ENCODE measurements at places on chromosomes 7 and 10.

- no peak for DNase-seq
Observed at GRCh38 chr10:97836446-97836845, 13.2 kb upstream of the GOLGA7B start.

GRCh38 chr7:92108821-92109220 is 25.5 kb downstream of the CYP51A1 start:
- no peak for DNase-seq

DNA sequence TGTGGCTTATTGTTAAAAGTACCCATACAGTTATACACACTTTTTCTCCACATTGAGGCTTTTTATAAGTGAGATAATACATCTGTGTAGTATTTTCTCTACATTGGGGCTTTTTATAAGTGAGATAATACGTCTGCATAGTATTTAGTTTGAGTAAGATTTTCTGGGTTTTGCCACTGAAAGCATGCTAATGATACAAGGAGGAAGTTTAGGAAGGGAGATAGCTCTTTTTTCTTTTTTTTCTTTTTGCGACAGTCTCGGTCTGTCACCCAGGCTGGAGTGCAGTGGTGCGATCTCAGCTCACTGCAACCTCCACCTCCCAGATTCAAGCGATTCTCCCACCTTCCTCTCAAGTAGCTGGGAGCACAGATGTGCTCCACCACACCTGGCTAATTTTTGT is 13.3 kb downstream of the FAM107B start:
- DNase-seq: no peak

- no peak for DNase-seq
Observed at GRCh38 chr7:27198871-27199801, 755 bp downstream of the HOXA13 start.

- no peak for DNase-seq
Observed at GRCh38 chr7:47757921-47758411, 176.1 kb upstream of the TNS3 start.

DNA sequence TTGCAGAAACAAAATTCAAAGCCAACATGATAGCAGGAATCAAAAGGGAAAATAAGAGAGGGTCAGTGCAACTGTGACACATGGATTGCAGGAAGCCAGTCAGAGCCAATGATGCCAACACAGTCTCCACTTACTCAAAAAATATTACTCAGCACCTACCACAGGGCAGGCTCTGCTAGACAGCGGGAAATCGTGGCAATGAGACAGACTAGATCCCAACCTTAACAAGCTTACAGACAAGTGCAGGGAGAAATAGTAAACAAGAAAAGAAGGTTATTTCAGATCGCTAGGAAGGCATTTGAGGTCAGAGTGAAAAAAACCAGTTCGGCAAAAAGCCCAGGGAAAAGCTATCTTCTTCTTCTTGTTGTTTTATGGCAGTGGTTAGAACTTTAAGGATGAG is 45.2 kb upstream of the NPFFR1 start:
- DNase-seq: no peak

DNA sequence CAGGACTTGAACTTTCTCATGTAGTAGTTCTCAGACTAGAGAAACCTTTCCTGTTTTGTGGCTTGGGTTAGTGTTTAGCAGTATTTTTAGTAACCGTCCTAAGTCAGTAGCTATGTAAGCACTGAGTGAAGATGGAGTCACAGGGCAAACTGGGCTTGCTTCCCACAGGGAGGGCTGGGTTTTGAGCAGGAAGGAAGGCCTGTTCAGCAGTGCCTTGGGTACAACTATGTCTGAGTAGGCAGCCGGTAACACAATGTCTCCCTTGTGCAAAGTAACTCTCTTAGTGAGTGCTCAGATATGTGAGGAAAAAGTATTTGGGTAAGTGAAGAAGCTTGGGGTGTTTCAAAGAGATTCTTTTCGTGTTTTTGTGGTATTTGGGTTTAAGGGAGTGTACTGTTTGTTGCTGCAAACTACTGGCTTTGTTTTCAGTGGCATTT is 96.4 kb downstream of the CCSER2 start:
- DNase-seq: no peak

DNA sequence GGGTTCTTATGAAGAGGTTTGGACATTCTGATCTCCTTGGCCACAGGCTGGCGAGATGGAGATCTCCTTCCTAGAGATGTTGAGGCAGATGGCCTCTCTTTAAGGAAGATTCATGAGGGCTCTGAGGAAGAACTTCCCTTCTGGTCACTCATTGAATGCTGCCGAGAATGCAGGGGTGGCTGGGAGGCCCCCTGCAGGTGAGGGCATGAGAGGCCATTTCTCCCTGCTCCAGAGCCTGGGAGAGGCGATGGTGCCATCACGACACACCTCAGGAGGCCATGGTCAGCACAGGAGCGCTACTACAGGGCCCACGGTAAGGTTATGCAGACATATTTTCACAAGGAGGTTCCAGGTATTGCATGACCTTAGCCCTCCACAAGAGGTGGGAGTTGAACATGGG is 40.2 kb downstream of the CXCL12 start:
- DNase-seq: no peak

DNA sequence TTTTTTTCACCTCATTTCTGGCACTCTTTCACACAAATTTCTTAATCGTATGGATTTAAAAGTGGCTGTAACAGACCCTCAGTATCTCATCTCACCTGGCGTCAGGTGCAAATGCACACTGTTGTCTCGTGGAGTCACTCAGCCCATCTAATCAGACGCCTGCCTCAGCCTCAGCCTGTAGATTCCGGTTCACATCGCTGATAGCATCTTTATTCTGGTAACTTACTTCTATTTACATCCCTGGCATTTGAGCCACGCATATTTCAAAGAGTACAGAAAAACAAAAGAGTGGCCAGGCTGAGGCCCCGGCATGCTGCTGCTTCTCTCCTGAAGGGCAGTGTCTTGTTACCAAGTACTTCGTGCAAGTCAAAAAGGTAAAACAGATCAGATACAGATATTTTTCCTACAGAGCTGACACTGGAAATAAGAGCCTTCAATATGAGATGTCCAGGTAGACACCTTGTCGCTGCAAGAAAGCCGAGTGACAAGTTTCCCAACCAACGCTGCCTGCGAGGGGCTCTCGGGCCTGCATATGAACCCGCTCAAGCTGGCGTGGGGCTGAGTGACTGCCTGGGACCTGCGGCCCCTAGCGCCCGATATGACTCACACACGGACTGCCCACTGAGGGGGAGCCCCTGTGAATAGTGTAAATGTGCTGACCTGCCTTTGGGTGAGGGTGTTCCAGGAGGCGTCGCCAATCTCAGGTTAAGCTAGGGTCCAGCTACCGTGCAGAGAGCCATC is 4.3 kb downstream of the VIPR2 start:
- DNase-seq: no peak

GRCh38 chr7:34747867-34748727 is 90.1 kb downstream of the NPSR1 start:
- no peak for DNase-seq

- no peak for DNase-seq
Observed at GRCh38 chr7:150978126-150978789, at the start of gene KCNH2. TSS of gene KCNH2 (minus strand) at chr7:150978321. CDS start at chr7:150977913, 408 bp downstream.

GRCh38 chr7:117262546-117262945 is 60.3 kb downstream of the WNT2 start:
- no peak for DNase-seq

- DNase-seq: no peak
Observed at GRCh38 chr7:25260862-25261494, 32.7 kb upstream of the NPVF start.

DNA sequence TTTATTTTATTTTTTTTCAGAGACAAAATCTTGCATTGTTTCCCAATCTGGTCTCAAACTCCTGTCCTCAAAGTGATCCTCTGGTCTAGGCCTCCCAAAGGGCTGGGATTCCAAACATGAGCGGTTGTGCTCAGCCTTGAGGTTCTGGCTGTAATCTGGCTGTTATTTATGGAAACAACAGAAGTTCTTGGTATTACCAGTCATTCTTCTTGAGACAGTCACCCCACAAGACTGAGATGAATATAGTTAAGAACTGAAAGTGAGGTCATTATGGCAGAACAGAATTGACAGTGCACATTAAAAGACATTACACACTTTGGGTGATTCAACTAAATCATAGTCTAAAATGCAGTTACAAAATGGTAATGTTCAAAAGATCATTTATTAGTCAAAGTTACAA is 719.5 kb downstream of the ZWINT start:
- no peak for DNase-seq

DNA sequence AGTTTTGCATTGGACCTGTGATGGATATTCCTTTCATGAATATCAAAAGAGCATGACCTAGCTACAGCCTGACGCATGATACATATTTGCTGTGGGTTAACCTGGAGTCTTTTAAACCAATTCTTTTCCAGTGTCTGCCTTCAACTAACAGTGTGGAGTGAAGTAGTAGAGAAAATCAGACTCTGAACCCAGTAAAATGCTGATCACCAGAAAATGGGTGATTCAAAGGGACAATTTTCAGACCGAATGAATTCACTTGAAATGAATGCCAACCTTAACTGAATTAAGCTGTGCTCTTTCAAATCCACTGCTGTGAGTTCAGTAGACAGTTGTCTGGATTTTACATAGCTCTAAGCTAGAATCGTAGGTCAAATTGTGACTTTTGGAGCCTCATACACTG is 123.0 kb downstream of the CDK14 start:
- no peak for DNase-seq

GRCh38 chr10:68315582-68315981 is 16.3 kb upstream of the HNRNPH3 start:
- no peak for DNase-seq

DNA sequence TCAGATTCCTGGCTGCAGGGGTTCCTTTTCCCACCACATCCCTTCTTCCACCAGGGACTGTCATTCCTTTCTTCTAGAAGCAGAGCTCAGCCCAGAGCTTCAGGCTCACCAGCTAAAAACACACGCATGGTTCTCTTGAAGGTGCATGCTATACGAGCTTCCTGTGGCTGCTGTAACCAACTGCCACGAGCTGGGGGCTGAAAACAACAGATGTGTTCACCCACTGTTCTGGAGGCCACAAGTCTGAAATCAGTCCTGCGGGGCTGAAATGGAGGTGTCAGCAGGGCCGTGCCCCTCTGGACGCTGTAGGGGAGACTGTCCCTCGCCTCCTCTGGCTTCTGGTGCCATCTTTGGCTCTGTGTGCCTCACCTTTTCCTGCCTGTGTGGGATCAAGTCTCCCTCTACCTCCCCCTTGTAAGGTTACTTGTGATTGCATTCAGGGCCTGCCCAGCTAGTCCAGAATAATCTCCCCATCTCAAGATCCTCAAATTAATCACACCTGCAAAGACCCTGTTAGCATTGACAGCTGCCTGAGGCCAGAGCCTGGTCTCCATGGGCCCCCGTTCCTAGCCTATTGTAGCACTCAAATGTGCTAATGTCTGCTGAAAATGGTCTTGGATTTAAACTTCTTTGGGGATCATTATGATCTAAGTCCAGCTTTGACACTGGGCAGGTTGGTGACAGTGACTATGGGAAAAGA is 13.7 kb downstream of the RAB19 start:
- DNase-seq: no peak

DNA sequence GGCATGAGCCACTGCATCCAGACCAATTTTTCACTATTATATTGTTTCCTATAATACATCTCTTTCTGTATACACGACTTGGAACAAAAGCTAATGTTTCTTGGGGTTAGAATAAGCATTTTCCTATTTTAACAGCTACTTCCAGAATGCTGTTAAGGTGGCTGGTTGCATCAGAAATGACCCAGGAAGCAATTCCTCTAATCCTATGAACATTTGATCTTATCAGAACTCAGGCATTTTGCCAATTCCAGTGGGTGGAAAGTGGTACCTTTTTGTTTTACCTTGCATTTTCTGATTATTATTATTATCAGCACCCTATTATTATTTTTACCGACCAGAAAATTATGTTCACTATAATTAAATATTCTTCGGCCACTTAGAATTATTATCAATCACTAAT is 73.3 kb downstream of the NDUFB2 start:
- DNase-seq: no peak

- no peak for DNase-seq
Observed at GRCh38 chr10:36051500-36051991, 409.4 kb upstream of the FZD8 start.

DNA sequence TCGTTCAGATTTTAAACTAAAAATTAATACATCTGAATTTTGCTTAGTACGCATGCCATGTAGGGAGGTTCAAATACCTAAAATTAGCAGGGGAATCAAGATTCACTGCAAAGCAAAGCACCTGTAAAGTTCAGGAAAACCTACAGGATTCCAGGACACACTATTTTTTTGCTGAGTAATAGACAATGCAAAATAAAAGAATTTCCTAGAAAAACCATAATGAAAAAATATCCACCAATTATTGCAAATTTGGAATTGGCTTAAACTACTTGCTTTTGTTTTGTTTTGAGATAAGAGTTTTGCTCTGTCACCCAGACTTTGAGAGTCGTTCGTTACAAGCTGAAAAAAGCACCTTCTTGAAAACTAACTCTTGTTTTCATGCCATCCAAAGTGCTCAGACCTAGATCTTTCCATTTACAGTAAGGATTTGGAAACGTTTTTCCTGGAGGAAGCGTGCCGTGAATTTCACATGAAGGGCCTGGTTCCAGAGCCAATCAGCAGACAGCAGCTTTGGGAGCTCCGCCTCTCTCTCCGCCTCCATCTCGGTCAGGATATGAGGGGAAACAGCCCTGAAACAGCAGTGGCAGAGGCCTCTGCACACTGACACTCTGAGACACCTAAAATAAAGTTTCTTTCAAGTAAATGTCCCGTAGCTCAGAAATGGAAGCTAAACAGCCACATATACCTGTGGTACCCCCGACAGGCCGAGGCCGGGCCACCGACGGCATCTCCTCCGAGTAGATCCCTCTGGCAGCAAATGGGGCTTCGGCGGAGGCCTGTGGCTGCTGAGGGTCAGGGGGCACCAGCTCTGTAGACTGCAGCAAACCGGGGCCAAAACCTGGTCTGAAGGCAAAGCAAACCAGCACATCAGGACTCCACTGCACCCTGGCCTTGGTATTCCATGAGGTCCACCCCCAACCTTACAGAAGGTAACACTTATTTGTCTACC is 45.9 kb upstream of the ATP6V0A4 start:
- no peak for DNase-seq

DNA sequence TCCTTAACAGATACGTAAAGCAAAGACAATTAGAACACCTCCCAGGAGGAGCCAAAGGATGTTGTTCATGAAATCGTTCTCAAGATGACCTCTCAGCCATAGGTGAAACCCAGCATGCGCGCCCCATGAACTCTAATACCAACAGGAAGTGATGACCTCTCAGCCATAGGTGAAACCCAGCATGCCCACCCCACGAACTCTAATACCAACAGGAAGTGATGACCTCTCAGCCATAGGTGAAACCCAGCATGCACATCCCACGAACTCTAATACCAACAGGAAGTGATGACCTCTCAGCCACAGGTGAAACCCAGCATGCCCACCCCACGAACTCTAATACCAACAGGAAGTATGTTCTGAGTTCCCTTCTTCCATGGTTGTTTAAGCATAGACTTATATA is 205.2 kb upstream of the ADARB2 start:
- DNase-seq: no peak

Measured in stimulated activated CD4-positive, alpha-beta T cell treated with anti-CD3 and anti-CD28 coated beads, Interleukin-1b, Interleukin-23, amount 100 ng/mL, for 24 hours (primary cell).